ENCODE measurements at places on chromosomes 12 and 14. TPM values are rescaled to one million over a fixed set of nuclear protein-coding genes. Genes with fewer than 3 reads are reported as not detected.

KRT75 gene
- not detected for total RNA-seq

SDR9C7 gene
- total RNA-seq, result 1.1 TPM

- DNase-seq, result no peak
Measured at GRCh38 chr12:104275689-104276088, 27.9 kb upstream of the EID3 start.

GRCh38 chr14:24252289-24253124, 10.1 kb upstream of the TINF2 start:
- DNase-seq, result no peak

- DNase-seq, result no peak
Measured at GRCh38 chr14:71692496-71692895, 239.7 kb upstream of the RGS6 start.

All from prostate gland (tissue), 2 donors.